ENCODE measurements at places on chromosomes 16 and 17.

GRCh38 chr16:27433636-27434035 lies 31.7 kb downstream of the IL21R start:
- no peaks in the 10 kb centered on the region for H3K36me3 ChIP-seq
- H3K4me3 ChIP-seq, result no peak overlapping the region
- H3K27me3 ChIP-seq, result no peaks in the 10 kb centered on the region
- no peaks in the 10 kb centered on the region for H3K4me1 ChIP-seq
- H3K27ac ChIP-seq, result no peak overlapping the region
- no peak for DNase-seq

DNA sequence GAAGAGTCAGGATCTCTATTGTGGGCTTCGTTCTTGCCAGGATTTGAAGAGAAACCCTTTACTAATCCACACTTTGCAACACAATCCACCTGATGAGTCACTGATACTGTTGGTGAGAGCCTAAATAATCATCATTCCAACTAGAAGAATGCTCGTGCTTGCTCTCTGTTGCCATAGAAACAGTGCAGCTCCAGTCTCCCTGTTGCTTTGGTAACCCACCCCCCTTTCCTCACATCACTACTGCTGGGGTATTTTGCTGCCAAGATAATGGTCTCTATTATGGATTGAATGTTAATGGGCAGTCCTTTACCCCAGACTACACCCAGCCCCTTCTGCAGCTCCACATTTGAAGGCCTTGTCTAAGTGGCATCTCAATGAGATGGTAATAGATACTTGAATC lies 190.4 kb downstream of the ABCC12 start:
- no peaks in the 10 kb centered on the region for H3K4me1 ChIP-seq
- no peak overlapping the region for H3K27ac ChIP-seq
- H3K36me3 ChIP-seq, result no peaks in the 10 kb centered on the region
- no peak for DNase-seq
- no peak overlapping the region for H3K4me3 ChIP-seq

GRCh38 chr17:68195667-68196393 lies 52.0 kb upstream of the AMZ2 start:
- H3K27me3 ChIP-seq, result no peaks in the 10 kb centered on the region
- H3K4me1 ChIP-seq, result peaks cover 51% of the 10 kb centered on the region
- H3K36me3 ChIP-seq, result no peaks in the 10 kb centered on the region
- no peak overlapping the region for H3K4me3 ChIP-seq
- DNase-seq, result no peak

GRCh38 chr17:4641297-4642195 lies at the start of gene ALOX15:
Gene ALOX15 (minus strand): TSS chr17:4641678. CDS start chr17:4641651, 27 bp downstream.
- H3K4me3 ChIP-seq, result no peak within 1 kb of the TSS
- H3K4me1 ChIP-seq, result peaks cover 4% of the 10 kb centered on the region
- DNase-seq, result no peak
- H3K27ac ChIP-seq, result no peak within 1 kb of the TSS

- DNase-seq, result no peak
- no peaks in the 10 kb centered on the region for H3K27me3 ChIP-seq
- H3K27ac ChIP-seq, result no peak overlapping the region
- no peak overlapping the region for H3K4me3 ChIP-seq
- H3K4me1 ChIP-seq, result no peaks in the 10 kb centered on the region
- H3K36me3 ChIP-seq, result no peaks in the 10 kb centered on the region
These were observed 110.3 kb downstream of the CCT6B start for GRCh38 chr17:34850964-34851363.

DNA sequence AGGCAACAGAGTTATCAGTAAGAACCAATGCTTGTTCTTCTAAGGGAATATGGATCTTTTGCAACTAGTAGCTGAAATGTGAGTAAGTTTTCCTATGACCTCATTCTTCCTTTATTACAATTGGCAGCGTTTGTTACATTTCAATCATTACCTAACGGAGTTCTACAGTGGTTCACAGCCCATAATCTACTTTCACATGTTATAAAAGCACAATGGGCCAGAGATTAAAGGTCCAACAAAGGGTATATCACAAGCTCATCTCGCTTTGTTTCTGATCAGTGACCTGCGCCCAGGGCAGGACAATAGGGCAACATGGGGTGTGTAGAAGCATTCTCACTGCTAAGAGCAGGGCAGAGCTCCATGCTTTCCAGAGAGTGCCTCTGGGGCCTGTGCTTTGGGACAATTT lies 279.9 kb upstream of the DYNLRB2 start:
- H3K4me3 ChIP-seq, result no peak overlapping the region
- DNase-seq, result no peak
- H3K36me3 ChIP-seq, result no peaks in the 10 kb centered on the region
- H3K27ac ChIP-seq, result no peak overlapping the region

DNA sequence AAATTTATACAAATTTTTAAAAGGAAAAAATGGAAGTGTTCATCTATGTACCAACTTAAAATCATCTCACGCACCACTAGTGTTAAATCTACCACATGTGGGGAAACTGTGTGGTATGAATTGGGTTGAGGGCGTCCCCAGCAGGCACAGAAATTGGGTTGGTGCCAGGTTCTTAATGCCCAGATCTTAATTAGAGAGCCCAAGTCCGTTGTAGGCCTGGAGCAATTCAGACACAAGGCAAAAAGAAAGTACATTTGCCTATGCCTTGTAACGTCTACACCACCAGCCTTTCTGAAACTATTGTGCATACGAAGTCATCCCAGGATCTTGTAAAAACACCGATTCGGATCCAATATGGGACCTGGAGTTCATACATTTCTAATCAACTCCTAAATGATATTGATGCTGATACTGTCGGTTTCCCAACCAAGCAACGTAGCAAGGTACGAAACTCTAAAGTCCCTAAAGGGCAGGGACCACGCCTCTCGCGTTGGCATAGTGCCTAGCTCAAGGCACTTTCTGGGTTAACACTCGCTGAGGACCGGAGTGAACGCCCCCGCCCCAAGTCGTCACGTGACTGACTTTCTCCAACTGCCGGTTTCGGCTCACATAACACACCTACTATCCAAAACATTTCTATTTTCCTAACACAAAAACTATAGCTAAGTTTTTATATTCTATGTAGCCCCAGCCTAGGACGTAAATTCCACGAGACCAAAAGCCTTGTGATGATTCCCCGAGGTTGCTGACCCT lies 945 bp upstream of the UQCRC2 start:
- H3K27ac ChIP-seq, result peak overlapping the region; percentile 99
- no peaks in the 10 kb centered on the region for H3K27me3 ChIP-seq
- DNase-seq, result peak; percentile 67
- H3K4me3 ChIP-seq, result peak overlapping the region; percentile 55

- DNase-seq, result no peak
- H3K27me3 ChIP-seq, result no peaks in the 10 kb centered on the region
- peaks cover 22% of the 10 kb centered on the region for H3K4me1 ChIP-seq
- no peak overlapping the region for H3K4me3 ChIP-seq
- no peaks in the 10 kb centered on the region for H3K36me3 ChIP-seq
- peak overlapping the region; percentile 24 for H3K27ac ChIP-seq
These were observed 5.2 kb upstream of the CDC42EP4 start for GRCh38 chr17:73316919-73317505.

DNA sequence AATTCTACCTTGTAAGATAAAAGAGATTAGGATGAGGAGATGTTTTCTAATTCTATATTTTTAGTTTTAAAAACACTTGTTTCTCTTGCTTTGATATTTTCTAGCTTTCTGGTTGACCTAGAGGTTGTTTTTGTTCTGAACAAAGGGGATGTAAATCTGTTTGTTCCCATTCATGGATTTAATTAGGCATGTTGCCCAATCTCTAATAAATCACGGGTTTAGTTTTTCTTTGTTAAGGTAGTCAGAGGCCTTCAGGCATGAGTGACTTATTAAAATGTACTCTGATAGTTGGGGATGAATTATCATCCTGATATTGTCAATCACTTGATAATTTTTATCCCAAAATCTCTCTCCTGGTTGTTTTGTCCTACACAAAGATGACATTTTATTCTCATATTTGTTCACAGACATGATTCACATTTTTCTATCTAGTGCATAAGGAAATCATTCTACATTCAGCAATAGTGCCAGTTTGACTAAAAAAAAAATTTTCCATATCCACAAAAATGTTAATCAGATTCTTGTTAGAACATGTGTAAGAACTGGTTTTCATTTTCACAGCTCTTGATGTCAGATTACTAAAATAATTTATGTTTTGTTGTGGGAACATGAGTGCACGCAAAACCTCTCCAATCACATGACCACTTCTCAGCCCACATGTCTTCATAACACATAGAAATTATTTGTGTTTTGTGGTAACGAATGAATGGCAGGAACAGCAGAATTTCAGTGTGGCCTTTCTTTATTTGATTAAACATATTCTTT lies 95.7 kb upstream of the AKTIP start:
- no peak overlapping the region for H3K27ac ChIP-seq
- H3K27me3 ChIP-seq, result no peaks in the 10 kb centered on the region
- no peaks in the 10 kb centered on the region for H3K4me1 ChIP-seq
- H3K36me3 ChIP-seq, result no peaks in the 10 kb centered on the region

GRCh38 chr16:30921748-30922419 lies 1.5 kb upstream of the FBXL19 start:
- H3K27ac ChIP-seq, result peak overlapping the region; percentile 79
- H3K4me1 ChIP-seq, result peaks cover 20% of the 10 kb centered on the region
- peak; percentile 90 for DNase-seq
- no peaks in the 10 kb centered on the region for H3K36me3 ChIP-seq
- H3K27me3 ChIP-seq, result no peaks in the 10 kb centered on the region

- no peak overlapping the region for H3K4me3 ChIP-seq
- H3K27ac ChIP-seq, result no peak overlapping the region
- H3K36me3 ChIP-seq, result no peaks in the 10 kb centered on the region
- no peaks in the 10 kb centered on the region for H3K27me3 ChIP-seq
- no peak for DNase-seq
- no peaks in the 10 kb centered on the region for H3K4me1 ChIP-seq
These were observed 200.1 kb downstream of the KCNJ2 start for GRCh38 chr17:70369391-70369790.

DNA sequence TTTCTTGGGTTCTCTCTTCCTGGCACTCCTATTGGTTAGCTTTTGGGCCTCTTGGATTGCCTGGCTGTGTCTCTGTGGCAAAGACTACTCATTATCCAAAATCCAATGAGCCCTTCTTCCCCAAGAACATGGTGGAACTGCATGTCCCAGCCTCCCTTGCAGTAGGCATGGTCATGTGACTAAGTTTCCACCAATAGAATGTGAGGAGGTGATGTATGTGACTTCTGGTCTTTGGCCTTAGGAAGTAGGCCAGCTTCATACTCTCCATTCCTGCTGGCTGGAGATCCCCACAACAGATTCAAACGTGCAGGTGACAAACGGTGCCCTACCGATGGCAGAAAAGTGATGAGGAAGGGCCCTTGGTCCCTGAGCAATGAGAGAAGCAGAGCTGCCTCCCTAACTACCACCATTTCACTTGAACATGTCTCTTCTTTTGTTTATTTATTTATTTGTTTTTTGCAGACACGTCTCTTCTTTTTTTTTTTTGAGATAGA lies 17.3 kb upstream of the SPN start:
- H3K36me3 ChIP-seq, result no peaks in the 10 kb centered on the region
- no peaks in the 10 kb centered on the region for H3K27me3 ChIP-seq
- H3K27ac ChIP-seq, result no peak overlapping the region
- no peaks in the 10 kb centered on the region for H3K4me1 ChIP-seq

DNA sequence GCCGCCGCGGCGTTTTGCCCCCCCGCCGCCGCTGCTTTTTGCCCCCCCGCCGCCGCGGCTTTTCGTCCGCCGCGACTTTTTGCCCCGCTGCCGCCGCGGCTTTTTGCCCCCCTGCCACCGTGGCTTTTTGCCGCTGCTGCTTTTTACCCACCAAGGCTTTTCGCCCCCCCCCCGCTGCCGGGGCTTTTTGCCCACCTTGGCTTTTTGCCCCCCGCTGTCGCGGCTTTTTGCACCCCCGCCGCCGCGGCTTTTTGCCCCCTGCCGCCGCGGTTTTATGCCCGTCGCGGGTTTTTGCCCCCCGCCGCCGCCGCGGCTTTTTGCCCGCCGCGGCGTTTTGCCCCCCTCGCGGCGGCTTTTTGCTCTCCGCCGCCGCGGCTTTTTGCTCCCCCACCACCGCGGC lies 1343.0 kb downstream of the TP53TG3F start:
- no peak overlapping the region for H3K4me3 ChIP-seq
- H3K27me3 ChIP-seq, result no peaks in the 10 kb centered on the region
- H3K36me3 ChIP-seq, result no peaks in the 10 kb centered on the region
- DNase-seq, result no peak
- H3K27ac ChIP-seq, result no peak overlapping the region

DNA sequence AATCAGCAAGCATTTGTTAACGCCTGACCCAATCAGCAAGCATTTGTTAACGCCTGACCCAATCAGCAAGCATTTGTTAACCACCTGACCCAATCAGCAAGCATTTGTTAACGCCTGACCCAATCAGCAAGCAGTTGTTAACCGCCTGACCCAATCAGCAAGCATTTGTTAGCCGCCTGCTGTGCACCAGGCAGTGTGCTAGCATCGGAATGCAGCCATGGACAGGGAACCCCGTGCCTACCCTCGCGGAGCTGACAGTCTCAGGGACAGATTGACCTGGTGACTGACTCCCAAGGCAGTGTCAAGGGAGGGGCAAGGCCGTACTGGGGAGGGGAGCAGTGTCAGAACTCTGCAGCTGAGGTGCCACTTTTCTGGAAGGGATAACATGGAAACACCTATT lies 66.9 kb downstream of the ABR start:
- peaks cover 49% of the 10 kb centered on the region for H3K4me1 ChIP-seq
- DNase-seq, result no peak
- no peaks in the 10 kb centered on the region for H3K36me3 ChIP-seq
- H3K27me3 ChIP-seq, result no peaks in the 10 kb centered on the region

- H3K36me3 ChIP-seq, result no peaks in the 10 kb centered on the region
- H3K27ac ChIP-seq, result no peak overlapping the region
- H3K4me1 ChIP-seq, result no peaks in the 10 kb centered on the region
- DNase-seq, result no peak
These were observed 11.4 kb downstream of the TBX21 start for GRCh38 chr17:47744168-47745036.

Data from body of pancreas (tissue), 4 donors.